Stimulated activated CD4-positive, alpha-beta T cell treated with anti-CD3 and anti-CD28 coated beads, Interleukin-1b, Interleukin-23, amount 100 ng/mL, for 4 hours (primary cell): ENCODE measurements at places on chromosomes 1 and 21.

GRCh38 chr1:225508538-225509375 lies 80.9 kb upstream of the LBR start:
- no peak for DNase-seq

GRCh38 chr1:152412756-152413155 lies 1.3 kb downstream of the CRNN start:
- no peak for DNase-seq

GRCh38 chr1:236016782-236017400 lies 48.0 kb downstream of the NID1 start:
- no peak for DNase-seq

DNA sequence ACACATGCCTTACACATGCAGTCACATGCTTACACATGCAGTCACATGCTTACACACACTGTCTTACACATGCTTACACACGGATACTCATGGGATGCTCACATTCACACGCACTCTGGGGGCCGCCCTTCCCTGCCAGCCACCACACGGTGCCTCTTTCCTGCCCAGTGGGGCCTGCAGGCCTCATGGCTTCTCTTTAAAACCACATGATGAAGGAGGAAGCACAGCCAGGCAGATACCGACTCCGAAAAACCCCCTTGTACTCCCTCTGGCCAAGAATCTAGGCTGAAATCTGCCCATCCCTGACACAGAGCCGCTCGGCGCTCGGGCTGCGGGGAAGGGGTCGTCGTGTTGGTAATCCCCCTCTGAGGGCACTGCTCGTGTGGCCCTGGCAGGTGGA lies 113.0 kb downstream of the PRDM16 start:
- no peak for DNase-seq

- no peak for DNase-seq
These were observed 75.8 kb downstream of the FOXJ3 start for GRCh38 chr1:42259059-42259738.

DNA sequence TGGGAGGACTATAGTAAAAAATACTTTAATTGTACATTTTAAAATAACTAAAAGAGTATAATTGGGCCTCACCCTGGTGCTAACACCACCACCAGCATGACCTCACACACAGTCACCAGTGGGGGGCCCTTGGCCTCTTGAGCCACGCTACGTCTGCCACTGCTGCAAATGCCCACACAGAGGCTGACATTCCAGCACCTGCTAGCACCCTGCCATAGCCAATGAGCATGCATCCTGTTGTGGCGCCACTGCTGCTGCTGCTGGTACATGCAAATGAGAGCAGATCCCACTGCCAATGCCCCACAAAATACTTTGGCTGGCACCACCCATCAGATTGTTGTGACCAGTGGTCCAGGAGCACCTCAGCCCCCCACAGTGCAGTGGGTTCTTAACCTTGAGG lies 31.5 kb upstream of the TNR start:
- DNase-seq, result no peak

- DNase-seq, result no peak
These were observed 3.9 kb downstream of the CD53 start for GRCh38 chr1:110876748-110877341.

- peak; percentile 52 for DNase-seq
These were observed 28.1 kb downstream of the IL6R start for GRCh38 chr1:154433161-154433764.

GRCh38 chr1:77126307-77126706 lies 92.9 kb downstream of the PIGK start:
- no peak for DNase-seq

- DNase-seq, result no peak
These were observed 203.5 kb upstream of the ZNHIT6 start for GRCh38 chr1:85911742-85912141.

DNA sequence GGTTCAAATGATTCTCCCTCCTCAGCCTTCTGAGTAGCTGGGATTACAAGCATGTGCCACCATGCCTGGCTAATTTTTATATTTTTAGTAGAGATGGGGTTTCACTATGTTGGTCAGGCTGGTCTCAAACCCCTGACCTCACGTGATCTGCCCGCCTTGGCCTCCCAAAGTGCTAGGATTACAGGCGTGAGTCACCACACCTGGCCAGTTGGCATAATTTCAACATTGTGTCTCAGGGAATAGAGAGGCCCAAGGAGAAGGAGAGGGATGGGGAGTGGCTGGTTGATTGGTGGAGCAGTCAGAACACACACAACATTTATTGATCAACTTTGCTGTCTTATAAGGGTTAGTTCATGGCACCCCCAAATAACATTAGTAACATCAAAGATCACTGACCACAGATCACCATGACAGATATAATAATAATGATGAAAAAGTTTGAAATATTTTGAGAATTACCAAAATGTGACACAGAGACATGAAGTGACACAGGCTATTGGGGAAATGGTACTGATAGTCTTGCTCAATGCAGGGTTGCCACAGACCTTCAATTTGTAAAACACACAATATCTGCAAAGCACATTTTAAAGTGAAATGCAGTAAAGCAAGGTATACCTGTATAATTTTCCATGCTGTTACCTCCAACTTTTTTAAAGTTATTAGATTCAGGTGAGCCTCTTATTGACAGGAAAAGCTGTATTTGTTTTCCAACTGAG lies 15.8 kb upstream of the CYB5R1 start:
- no peak for DNase-seq

DNA sequence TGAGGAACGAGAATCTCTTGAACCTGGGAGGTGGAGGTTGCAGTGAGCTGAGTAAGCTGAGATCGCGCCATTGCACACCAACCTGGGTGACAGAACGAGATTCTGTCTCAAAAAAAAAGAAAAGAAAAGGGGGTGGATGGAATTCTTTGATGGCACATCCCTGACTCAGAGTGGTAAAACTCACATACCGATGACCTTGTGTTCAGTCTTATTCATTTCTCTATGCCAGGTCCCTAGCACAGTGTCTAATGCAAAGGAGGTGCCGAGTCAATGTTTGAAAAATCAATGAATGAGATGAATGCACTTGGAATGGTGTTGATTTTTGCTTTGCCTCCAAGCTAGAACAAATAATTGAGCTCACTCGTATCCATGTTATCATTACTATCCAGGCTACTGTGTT lies 18.5 kb upstream of the FAM20B start:
- no peak for DNase-seq

DNA sequence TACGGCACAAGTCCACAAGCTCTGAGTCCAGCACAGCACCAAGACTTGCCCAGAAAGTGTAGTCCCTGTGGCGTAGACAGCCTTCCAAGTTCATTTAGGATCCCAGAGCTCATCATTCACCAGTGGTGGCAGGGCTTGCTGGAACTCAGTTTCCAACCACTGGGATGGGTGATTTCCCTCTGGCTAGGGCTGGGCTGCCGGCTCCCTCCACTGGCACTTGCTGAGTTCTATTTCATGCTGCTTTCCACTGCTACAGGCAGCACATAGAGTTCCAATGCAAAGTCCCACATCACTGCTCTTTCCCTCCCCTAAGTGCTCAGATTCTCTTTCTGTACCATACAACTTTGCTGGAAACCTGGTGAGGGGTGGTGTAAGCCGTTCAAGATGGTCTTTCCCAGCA lies 510.3 kb upstream of the TMPRSS15 start:
- DNase-seq, result no peak

DNA sequence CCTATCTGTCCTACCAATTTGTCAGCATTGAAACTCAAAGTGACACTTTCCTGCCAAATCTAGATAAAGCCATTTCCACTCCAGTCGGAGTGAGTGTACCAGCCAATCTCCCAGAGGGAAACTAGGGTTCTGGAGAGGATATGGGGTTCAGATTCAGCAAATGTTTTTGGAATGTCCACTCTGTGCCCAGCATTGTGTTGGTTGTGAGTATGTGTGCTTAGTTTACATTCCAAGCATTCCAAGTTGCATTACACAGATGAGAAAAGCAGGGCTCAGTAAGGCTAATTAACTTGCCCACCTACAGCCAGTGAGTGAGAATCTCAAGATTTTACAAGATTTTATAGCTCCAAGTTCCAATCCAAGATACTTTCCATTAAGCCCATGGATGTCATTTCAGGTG lies 26.4 kb upstream of the RGS16 start:
- DNase-seq, result no peak

DNA sequence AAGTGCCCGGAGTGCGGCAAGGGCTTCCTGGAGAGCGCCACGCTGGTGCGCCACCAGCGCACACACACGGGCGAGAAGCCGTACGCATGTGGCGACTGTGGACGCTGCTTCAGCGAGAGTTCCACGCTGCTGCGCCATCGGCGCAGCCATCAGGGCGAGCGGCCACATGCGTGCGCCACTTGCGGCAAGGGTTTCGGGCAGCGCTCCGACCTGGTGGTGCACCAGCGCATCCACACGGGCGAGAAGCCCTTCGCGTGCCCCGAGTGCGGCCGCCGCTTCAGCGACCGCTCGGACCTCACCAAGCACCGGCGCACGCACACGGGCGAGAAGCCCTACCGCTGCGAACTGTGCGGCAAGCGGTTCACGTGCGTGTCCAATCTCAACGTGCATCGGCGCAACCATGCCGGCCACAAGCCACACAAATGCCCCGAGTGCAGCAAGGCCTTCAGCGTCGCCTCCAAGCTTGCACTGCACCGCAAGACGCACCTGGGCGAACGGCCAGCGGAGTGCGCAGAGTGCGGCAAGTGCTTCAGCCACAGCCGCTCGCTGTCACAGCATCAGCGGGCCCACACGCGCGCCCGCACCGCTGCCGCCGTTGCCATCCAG lies 10.0 kb downstream of the ZNF672 start:
- no peak for DNase-seq

GRCh38 chr1:181139631-181140061 lies 51.1 kb downstream of the IER5 start:
- DNase-seq, result no peak

DNA sequence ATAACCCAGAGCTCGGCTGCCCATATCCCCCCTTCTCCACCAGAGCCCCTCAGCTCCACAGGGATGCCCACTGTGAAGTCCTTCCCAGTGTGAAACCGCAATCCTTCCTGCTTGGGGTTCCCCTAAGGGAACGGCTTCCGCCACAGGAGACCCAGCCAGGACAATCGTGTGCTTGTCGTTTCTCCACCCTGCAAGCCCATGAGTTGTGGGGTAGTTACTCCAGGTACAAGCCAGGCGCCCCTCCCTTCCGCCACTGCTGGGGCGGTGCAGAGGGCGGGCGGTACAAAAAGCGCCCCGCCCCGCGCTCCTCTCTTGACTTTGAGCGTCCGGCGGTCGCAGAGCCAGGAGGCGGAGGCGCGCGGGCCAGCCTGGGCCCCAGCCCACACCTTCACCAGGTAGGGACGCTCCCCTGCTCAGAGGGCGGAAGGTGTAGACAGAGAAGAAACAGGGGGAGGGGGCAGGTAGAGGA lies at the start of gene TINAGL1:
TSS of gene TINAGL1 (plus strand) at position 315 of the 469 bp plus-strand sequence. CDS start 634 bp downstream, outside the sequence.
- DNase-seq, result no peak
